Activated T-cell treated with anti-CD3 and anti-CD28 coated beads for 24 hours (primary cell): ENCODE measurements at places on chromosomes 5 and 9.

DNA sequence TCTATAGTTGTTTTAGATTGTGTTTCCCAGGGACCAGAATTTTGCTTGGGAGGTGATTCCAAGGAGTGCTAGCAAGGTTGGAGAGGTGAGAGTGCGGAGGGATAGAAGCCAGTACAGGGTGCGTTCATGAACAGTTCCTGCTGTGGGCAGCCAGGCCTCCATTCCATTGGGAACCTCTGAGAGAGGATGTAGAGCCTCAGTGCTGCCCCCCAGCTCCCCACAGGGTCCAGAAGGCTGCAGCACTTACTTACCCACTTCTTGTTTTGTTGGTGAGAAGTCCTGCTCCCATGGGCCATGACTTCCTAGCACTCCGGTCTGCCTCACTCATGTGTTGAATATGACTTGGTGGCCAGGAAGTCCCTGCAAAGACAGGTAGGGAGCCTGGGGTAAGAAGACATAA, 128.2 kb upstream of the GAS1 start:
- no peak for DNase-seq

DNA sequence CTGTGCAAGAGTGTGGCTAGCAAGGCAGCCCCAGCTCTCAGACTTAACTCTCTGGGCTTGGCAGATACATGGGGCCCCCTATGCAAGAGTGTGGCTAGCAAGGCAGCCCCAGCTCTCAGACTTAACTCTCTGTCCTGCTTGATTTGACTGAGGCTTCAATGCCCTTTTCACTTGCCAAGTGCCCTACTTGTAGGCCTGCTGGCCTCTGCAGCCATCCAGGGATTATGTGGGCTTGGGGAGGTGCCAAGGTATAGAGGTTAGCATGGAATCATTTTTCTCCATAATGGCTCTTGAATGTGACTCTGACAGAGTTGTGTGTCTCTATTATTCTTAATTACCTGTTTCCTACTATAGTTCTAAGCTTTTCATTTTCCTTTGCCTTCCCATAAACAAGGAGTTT, 115.5 kb upstream of the RUSC2 start:
- no peak for DNase-seq

DNA sequence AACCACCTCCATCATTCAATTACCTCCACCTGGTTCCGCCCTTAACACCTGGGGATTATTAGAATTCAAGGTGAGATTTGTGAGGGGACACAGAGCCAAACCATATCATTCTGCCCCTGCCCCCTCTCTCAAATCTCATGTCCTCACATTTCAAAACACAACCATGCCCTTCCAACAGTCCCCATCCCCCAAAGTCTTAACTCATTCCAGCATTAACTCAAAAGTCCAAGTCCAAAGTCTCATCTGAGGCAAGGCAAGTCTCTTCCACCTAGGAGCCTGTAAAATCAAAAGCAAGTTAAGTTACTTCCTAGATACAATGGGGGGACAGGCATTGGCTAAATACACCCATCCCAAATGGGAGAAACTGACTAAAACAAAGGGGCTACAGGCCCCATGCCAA, 18.8 kb downstream of the PSIP1 start:
- DNase-seq = no peak

GRCh38 chr9:18331808-18332209, 142.1 kb upstream of the ADAMTSL1 start:
- no peak for DNase-seq

- no peak for DNase-seq
Measured at GRCh38 chr9:113741886-113742854, 133.9 kb upstream of the ZNF618 start.

- no peak for DNase-seq
Measured at GRCh38 chr5:65873181-65873750, 53.1 kb upstream of the ERBIN start.

DNA sequence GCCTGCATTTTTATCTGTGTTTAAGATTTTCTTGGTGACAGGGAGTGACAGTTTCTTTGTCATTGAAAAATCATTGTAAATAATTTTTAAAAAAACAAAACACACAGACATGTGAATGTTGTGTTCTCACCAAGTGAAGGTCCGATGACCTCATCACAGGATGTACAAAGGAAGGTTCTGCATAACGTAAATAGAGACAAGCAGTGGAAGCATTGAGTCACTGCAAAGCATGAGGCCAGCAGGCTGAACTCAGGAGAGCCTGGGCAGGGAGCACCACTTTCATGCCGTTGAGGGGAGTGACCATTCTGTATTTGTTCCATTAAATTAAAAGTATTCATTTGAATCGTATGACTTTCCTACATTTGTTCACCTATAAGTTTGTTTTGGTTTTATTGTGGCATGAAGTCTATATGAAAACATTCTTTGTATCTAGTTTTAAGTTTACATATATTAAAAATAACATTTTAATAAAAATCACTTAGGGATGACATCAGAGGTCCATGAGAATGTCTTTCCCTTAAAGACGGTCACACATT, 70.4 kb upstream of the TLE1 start:
- no peak for DNase-seq

DNA sequence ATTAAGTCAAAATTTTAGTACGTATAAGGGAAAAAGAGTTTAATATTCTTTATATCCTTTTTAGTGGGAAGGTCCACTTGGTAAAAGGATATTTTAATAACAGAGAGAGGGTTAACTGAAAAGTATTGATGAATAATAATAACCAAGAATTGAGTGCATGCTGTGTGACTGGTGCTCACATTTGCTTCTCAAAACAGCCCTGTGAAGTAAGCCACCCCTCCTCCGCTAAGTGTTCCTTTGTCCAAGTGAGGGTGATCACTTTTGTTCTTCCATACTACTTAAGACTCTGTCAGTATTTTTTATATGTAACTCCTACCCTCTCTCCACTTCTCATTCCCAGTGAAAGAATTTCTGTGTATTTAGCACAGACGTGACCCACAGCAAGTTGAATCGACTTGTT, 51.5 kb downstream of the SLC44A1 start:
- DNase-seq = no peak

- no peak for DNase-seq
Measured at GRCh38 chr5:142684508-142685041, 1.3 kb downstream of the FGF1 start.

DNA sequence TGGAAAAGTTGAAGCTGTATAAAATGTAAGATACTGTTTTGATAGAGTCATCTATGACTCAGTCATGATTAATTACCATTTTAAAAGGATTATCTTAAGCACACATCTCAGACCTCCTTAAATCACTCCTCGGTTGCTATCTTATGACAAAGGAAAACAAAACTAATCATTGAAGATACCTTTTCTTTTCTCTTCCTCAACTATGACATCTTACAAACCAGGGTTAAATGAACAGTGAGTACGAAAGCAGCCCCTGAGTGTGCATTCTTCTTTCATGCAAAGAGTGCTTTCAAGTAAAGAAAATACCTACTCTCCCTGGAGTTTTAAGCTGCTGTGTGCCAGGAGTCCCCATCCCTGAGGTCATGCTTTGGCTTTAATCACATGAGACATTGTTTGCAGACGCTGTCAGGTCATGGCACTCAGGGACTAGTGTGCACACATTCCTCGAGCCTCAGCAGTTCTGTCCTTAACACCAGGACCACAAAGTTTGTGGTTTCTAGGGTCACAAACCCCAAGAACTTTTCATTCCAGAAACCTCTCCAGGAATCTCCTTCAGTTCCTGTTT, 86.7 kb upstream of the ICE1 start:
- no peak for DNase-seq

DNA sequence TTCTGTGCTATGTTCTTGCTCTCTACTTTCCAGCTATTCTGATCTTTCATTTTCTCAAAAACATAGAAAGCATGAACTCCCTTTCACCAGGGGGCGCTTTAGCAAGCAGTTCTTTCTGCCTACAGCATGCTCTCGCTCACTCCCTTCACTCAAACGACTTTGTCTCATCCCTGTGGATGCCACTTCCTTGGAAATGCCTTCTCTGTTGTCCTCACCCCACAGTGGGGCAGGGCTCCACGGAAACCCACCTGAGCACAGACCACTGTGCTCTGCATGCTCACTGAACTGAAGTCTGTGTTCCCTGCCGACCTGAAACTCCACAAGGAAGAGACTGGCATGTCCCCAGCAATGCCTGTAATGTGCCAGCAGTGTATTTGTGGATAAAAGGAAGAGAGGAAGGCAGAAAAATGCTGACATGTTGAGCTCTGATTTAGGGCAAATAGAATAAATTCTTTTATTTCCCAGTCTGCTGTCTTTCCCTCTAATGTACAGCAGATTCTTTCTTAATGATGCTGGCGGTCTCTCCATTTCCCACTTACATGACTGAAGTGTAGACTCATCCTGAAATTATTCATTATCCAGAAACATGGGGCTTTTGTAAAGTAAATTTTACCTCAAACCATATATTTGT, 4.9 kb upstream of the ROR2 start:
- DNase-seq = no peak

- no peak for DNase-seq
Measured at GRCh38 chr9:3751125-3751758, 225.4 kb upstream of the RFX3 start.

GRCh38 chr5:97508864-97509263, 325.8 kb upstream of the RIOK2 start:
- no peak for DNase-seq

DNA sequence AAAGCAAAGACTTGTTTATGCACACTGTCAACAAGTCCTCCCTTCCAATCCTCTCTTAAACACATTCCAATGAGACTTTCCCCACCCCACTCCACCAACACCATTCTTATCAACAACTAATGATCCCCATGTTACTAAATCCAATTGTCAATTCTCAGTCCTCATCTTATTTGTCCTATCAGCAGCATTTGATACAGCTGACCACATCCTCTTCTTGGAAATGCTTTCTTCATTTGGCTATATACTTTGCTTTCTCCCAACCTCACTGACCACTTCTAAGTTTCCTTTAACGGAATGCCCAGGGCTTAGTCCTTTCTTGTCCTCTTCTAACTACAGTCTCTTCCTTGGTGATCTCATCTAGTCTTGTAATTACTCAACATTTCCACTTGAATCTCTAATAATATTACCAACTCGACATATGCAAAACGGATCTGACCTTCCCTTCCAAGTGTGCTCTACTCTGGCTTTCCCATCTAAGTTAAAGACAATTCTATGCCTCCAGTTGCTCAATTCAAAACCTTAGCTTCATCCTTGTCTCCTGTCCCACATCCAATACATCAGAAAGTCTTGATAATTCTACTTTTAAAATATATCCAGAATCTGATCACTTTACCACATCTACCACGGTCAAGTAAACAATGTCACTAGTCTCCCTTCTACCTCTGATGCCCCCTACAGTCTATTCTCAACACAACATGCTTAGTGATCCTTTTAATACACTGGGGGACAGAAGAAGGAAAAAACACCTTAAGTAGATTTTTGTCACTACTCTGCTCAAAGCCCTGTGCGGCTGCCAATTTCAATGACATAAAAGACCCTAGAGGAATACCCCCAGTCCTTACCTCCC, 25.5 kb downstream of the AGTPBP1 start:
- DNase-seq = no peak

- DNase-seq = no peak
Measured at GRCh38 chr5:2453781-2454180, 297.7 kb downstream of the IRX2 start.

GRCh38 chr5:134153657-134154056, 23.1 kb downstream of the SKP1 start:
- no peak for DNase-seq

- DNase-seq = no peak
Measured at GRCh38 chr5:42581845-42582244, 158.6 kb downstream of the GHR start.

- no peak for DNase-seq
Measured at GRCh38 chr9:122106576-122106975, 13.5 kb upstream of the TTLL11 start.

DNA sequence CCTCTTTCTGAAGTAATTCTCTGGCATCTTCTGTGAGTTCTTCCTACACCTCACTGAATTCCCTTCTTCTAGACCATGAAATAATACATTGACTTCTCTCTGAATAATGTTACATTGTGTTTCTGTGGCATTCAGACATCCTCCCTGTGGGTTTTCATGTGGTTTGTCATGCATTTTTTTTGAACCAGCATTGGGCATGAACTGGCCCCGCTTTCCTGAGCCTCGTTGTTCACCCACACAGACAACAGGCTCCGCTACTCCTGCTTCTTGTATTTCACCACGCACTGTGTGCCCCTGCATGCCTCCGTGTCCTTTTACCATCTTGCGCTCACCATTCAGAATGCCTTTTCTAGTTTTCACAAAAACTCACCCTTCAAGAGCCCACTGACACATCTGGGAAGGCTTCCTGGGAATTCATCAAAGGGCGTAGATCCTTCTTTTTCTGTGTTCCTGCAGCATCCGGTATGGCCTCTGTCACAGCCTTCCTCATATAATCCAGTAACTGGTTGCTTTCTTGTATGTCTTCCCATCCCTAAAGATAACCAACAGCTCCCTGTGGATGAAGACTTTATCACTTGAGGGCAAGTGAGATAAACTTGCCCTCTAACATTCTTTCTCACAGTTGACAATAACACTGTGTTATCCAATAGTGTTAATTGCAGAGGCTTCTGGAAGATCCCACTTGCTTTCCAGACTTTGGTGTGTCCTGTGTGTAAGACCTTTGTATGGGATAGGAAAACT, 51.5 kb upstream of the ADAMTSL1 start:
- no peak for DNase-seq

DNA sequence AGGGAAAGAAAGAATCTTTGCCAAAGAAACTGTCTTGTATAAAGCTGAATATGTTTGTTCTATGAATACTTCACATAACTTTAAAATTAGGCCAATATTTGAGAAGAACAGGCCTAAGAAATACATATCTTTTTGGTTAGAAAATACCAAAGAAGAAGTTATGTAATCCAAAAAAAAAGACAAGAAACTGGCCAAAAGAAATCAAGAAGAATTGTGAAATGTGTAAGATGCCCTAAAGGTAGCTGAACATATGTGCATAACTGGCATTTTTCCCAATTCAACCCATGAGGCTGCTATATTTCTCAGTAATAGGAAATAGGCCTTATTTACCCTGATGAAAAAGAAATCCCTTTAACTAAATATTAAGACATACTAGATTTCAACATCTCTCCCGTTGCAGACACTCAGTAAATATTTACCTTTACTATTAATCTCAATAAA, 290.0 kb downstream of the CETN3 start:
- no peak for DNase-seq

- DNase-seq = no peak
Measured at GRCh38 chr5:74801197-74801596, 34.1 kb downstream of the NSA2 start.

- DNase-seq = no peak
Measured at GRCh38 chr5:137036640-137037039, 462.5 kb downstream of the SPOCK1 start.
